Left ventricle myocardium inferior (tissue), 1 donor: ENCODE measurements at places on chromosomes 11 and 22.

GRCh38 chr11:9144828-9145227, 53.4 kb upstream of the SCUBE2 start:
- no peak for DNase-seq

- no peak for DNase-seq
These were observed 36.6 kb downstream of the PARVG start for GRCh38 chr22:44217346-44217745.

GRCh38 chr11:115425816-115426215, 78.4 kb downstream of the CADM1 start:
- DNase-seq, result no peak

DNA sequence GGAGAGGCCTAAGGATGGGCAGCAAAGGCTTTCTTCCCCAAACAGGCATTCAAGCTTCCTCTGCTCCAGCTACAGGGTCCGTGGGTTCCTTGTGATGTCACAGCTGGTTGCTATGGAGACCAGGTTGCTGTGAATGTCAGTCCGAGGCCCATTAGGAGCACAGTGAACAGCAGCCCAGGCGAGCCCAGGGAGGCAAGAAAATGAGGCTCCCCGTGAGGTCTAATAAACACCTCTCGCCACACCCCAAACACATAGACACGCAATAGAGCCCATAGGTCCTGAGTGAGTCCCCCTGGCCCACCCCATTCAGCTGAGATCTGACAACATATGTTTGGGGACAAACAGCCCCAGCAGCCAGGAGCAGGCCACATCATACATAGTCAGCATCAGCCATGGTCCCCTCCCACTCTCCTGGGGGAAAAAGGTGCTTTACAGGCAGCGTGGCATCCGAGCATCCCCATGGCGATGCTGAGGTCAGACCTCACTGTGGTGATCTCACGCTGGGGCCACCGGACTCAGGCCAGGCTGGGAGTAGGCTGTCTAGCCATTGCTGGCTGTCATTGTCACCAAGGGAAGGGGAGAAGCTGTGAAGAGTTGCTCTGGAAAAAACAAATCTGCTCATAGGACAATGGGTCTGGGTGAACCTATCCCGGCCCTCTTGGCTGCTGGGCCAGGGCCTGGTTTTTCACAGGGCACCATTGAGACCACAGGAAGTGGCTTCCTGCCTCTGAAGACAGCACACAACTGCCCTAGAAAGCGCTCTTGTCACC, 23.1 kb upstream of the TP53I11 start:
- DNase-seq, result no peak

GRCh38 chr11:105878510-105878909, 143.5 kb downstream of the MSANTD4 start:
- no peak for DNase-seq

DNA sequence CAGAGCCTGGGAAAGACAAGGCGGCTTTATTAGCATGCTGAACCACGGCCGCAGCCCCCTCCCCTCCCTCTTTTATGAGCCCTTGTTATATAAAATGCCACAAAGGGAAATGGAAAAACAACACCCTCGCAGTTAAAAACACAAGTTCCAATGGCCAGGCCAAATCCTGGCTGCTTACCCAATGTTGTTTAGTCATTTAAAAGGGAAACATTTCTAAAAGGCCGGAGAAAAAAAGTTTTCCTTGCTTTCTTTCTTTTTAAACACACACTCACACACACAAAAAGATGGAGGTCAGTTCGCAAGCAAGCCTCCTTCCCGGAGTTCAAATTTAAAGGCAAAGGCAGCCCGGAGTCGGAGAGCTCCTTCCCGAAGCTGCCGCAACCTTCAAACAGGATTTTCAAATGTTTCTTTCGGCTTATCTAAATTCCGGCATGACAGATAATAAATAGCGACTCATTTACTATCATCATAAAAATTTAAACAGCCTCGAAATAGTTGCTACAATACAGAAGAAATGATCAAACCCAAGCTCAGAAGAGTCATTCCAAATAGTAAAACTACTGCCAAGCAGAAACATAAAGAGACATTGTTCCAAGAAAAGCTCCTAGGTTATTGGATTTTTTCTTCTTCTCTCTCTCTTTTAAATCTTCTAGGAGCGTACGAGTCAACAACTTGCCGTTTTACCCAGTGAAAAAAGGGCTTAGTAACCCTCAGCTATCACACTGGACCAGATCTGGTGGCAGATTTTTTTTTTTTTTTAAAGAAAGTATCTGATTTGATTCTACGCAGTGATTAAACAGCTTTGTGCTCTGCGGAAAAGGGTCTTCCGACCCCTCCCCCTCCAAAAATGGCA, 3.5 kb downstream of the PHF21B start:
- DNase-seq, result no peak

DNA sequence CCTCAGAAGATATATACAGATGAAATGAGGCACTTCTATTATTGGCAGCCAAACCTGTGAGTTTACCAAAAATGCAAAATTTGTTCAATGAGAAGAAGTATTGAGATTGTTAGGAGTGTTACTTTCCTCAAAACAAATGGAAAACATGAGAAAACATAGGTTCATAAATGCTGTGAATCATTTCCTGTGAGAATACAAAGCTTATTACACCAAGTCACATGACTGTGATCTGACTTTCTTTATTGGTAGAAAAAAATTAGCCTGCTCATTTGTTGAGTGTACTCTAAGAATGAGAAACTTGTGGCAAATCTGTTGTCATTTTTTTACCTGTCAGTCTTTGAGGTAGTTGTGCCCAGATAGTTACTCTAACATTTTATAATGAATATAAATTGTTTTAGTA, 215.1 kb downstream of the TMEM135 start:
- DNase-seq, result no peak

GRCh38 chr11:128643661-128644317, 50.1 kb upstream of the FLI1 start:
- no peak for DNase-seq

DNA sequence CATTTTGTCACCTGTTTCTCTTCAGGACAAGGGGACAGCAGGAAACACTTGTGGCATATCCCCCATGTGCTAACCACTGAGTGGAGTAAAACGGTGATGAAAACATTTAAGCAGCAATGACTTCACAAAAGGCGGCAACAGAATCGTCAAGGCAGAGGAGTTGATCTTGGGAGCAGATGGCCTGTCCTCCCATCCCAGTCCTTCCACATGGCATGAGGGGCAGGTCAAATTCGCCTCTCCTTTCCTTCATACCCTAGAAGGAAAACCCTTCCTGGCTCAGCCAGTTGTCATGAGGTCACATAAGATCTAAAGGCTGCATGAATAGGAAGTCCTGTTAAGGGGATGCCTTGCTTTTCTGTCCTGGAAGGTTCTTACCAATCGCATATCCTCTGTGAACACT, 169.1 kb downstream of the MAML2 start:
- DNase-seq, result no peak

- DNase-seq, result no peak
These were observed 27.2 kb downstream of the BMAL1 start for GRCh38 chr11:13304655-13305335.

- no peak for DNase-seq
These were observed 33.5 kb upstream of the EMID1 start for GRCh38 chr22:29172216-29172615.

DNA sequence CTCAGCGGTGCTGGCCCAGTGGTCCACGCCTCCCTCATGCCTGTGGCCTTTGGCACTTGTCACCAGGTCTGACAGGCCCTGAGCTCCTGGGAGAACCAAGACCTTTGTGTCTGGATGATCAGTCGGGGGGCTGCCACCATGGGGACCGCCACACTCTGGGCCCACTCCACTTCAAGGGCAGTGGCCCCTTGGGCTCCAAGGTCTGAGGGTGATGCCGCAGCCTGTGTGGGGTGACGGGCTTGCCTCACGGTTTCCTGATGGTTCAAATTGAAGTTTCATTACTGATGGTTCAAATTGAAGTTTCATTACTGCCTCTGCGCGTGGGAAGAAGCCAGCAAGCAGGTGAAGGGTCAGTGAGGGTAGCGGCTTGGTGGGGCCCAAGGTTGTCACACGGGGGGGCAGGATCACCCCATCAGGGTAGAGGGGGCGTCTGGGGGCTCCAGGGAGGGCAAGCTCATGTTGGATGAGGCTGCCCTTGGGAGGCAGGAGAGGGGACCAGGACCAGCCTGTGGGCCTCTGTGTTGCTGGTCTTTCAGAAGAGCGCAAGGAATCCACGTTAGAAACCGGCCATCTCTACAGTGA, 27.5 kb downstream of the TRMU start:
- no peak for DNase-seq

DNA sequence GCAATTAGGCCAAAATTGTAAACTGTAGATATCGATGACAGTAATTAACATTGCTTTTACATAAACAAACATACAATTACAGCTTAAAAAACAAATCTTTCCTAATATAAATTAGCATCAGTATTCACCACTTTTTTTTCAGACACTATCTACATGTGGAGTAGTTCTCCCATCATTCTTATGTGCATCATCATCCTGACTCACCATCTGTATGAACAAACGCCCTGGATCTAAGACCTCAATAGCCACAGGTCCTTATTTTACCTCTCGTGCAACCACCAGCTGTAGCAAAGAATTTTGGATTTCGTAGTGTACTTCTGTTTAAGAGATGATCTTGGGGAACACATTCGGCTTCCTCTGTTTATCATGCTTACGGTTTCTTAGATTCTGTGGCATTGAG, 551.9 kb upstream of the KIRREL3 start:
- no peak for DNase-seq

GRCh38 chr11:115489466-115489865, 14.7 kb downstream of the CADM1 start:
- DNase-seq, result no peak

- DNase-seq, result no peak
These were observed 2.1 kb downstream of the C22orf23 start for GRCh38 chr22:37951305-37951704.

DNA sequence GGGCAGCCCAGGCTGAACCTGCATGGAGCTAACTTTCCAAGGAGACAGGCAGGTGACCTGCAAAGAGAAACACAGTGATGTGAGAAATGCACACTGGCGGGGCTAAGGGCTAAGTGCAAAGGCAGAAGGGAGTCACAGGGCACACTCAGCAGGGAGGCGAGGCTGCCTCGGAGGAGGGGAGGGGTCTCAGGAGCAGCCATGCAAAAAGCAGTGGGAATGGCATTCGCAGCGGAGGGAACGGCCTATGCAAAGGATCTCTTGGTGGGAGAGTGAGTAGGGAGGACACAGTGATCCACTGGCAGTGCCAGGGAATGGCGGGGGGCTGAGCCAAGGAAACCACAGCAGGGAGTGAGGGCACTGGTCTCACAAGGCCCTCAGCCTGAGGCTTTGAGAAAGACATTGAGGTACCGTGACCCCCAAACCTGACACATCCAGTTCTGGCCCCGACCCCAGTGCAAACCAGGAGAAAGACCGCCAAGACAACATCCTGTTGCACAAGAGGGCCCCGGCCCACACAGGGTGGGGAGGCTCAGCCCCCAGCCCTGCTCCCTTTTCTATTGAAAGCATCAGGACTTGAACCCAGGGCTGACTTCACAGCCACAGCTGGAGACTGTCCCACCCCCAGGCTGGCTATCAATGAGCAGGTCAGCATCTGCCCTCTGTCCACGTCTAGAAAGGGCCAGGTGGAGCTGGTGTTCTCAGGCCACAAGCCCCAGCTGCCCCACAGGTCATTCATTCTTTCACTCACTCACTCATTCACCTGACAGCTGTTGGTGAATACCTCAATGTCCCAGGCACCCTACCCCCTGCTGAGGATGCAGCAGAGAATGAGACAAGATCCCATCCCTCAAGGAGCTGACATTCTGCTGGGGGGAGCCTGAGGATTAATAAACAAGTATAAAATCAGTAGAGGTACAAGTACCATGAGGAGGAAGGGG, 50.7 kb downstream of the IGLL1 start:
- DNase-seq, result no peak

DNA sequence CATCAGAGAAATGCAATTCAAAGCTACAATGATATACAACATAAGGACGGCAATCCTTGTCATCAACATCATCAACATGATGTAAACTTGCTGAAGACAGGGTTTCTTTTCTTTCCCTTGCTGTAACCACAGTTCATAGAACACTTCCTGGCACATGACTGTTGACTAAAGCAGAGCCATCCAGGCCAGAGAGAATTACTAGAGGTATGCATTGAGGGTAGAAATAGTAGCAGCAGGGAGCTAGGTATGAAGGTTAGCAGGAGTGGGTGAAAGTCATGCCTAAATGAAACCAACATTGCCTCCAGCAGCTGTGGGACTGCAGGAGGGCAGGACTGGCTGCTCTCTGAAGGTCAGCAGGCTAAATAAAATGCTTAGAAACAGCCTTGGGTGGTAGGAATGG, 103.7 kb downstream of the LRRC32 start:
- DNase-seq, result no peak

- no peak for DNase-seq
These were observed 7.0 kb downstream of the FGF3 start for GRCh38 chr11:69812256-69812655.

- DNase-seq, result no peak
These were observed 705 bp downstream of the CLDN5 start for GRCh38 chr22:19523240-19524169.

DNA sequence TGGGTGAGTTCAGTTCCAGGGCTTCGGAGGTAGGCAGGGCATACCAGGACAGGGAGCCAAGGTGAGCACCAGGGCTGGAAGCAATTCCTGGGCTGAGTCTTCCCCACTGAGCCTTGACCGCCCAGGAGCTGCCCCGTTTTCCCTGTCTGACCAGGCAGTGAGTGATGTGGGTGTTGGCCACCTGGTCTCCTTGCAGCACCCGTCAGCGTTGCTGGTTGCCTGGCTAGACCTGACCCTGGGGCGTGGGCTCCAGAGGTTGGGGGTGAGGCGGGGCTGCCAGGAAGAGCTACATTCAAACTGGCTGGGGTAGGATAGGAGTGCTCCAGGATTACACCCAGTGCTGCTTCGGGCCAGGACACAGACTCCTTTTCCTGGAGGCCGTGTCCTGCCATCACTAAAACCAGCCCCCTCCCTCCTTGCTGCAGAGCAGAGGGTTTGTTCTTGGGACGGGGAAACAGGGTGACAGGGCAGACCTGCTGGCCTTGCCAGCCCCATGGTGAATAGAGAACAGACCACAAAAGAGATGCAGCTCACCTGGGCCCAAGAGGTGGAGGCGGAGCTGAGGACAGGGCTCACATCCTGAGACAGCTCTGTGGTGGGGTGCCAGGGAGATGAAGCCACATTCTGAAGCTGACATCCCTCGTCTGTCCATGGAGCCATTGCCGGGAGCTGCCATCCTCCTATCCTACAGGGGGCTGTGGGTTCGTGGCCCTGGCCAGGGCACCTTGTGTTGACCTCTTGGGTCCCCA, 14.2 kb downstream of the INCENP start:
- DNase-seq, result no peak

GRCh38 chr22:45227645-45228400, 12.9 kb downstream of the KIAA0930 start:
- DNase-seq, result no peak
